ENCODE measurements at places on chromosomes 1 and 21.

- H3K36me3 ChIP-seq = peaks cover 8% of the 10 kb centered on the region
- no peak overlapping the region for H3K27ac ChIP-seq
- peaks cover 18% of the 10 kb centered on the region for H3K4me1 ChIP-seq
- H3K4me3 ChIP-seq = no peak overlapping the region
- peak; percentile 45 for DNase-seq
- peaks cover 4% of the 10 kb centered on the region for H3K27me3 ChIP-seq
Observed at GRCh38 chr21:31537872-31538576, 121.5 kb upstream of the SOD1 start.

- no peak overlapping the region for H3K4me3 ChIP-seq
- no peak for DNase-seq
- H3K27ac ChIP-seq = no peak overlapping the region
- no peaks in the 10 kb centered on the region for H3K4me1 ChIP-seq
- peaks cover 11% of the 10 kb centered on the region for H3K36me3 ChIP-seq
Observed at GRCh38 chr1:4128616-4129015, 228.5 kb upstream of the C1orf174 start.

- H3K27me3 ChIP-seq = peaks cover 3% of the 10 kb centered on the region
- H3K4me3 ChIP-seq = no peak overlapping the region
Observed at GRCh38 chr1:30523055-30524020, 200.0 kb downstream of the MATN1 start.

GRCh38 chr1:44377925-44378784 is 23.1 kb upstream of the ERI3 start:
- peak; percentile 72 for DNase-seq
- H3K4me1 ChIP-seq = peaks cover 9% of the 10 kb centered on the region
- no peak overlapping the region for H3K4me3 ChIP-seq
- peaks cover 4% of the 10 kb centered on the region for H3K36me3 ChIP-seq

DNA sequence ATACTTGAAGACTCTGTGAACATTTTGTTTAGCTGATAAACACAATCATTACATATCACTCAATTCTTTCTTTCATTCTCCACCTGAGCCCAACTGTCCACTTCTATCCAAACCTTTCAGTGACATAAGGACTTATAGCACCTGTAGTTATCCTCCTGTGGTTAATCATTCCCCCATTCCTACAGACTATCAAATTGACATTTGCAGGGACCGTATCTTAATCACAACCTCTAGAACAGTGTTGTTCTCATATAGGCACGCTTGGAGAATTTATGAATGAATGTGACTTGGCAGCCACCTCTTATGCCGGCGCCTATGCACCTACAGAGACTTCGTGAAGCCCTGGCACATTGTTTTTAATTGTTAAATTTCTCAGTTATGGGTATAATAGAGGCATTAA is 83.9 kb upstream of the CXADR start:
- H3K27me3 ChIP-seq = no peaks in the 10 kb centered on the region
- no peak overlapping the region for H3K4me3 ChIP-seq
- H3K4me1 ChIP-seq = no peaks in the 10 kb centered on the region
- no peak overlapping the region for H3K27ac ChIP-seq
- no peak for DNase-seq
- H3K36me3 ChIP-seq = no peaks in the 10 kb centered on the region

DNA sequence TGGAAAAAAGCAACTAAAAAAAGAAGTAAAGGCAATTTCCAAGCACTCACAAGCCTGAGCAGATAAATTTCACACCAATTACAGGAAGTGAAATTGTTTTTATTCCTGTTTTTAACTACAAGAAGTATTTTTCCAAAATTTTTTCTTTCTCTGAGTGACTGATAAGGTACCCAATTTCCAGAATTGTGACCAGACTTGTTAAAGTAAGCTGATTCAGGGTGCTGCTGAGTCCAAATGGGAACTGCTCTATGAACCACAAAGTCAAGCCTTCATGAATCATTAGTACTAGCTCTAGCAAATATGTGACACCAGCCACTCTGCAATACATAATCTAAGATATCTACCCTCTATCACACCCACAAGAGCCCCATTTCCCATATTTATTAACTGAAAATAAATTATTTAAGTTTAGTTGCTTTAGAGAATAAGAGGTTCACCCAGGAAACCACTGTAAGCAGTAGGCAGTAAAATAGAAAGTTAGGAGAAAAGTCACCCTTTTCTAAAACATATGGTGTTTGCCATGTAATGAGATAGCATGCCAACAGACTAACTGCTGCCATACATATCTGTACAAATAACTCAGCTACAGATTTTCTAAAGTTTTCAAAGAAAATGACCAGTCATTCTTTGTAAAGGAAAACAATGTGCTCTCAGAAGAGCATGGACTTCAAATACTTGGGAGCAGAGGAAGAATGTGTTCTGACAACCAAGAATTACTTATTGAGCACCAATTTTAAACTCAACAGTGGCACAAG is 43.1 kb upstream of the TNFSF18 start:
- peaks cover 5% of the 10 kb centered on the region for H3K27me3 ChIP-seq
- no peak overlapping the region for H3K27ac ChIP-seq
- H3K4me3 ChIP-seq = no peak overlapping the region
- H3K4me1 ChIP-seq = no peaks in the 10 kb centered on the region
- DNase-seq = no peak

DNA sequence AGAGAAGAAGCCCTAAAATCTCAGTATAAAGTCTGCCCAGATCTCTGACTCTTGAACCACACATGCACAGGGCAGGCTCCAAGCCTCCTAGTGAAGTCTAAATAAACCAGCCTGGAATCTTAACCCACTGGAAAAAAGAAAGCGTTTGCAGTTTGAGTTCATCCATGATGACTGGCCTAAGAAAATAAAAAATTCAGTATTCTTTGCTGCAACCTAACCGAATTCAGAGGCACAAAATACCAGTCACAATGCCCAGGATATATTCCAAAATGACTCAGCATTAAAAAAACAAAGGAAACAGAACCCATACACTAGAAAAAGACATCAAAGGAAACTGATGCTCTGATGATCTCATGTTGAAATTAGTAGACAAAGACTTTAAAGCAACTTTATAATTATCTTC is 269.2 kb downstream of the SDCCAG8 start:
- no peak for DNase-seq
- peaks cover 3% of the 10 kb centered on the region for H3K36me3 ChIP-seq
- H3K27ac ChIP-seq = peak overlapping the region; percentile 16
- H3K27me3 ChIP-seq = peaks cover 4% of the 10 kb centered on the region
- H3K4me3 ChIP-seq = no peak overlapping the region
- peaks cover 17% of the 10 kb centered on the region for H3K4me1 ChIP-seq

GRCh38 chr1:62774971-62775595 is 8.8 kb upstream of the ATG4C start:
- H3K4me1 ChIP-seq = no peaks in the 10 kb centered on the region
- H3K4me3 ChIP-seq = no peak overlapping the region
- DNase-seq = no peak
- no peak overlapping the region for H3K27ac ChIP-seq

- peaks cover 3% of the 10 kb centered on the region for H3K27me3 ChIP-seq
- H3K36me3 ChIP-seq = peaks cover 3% of the 10 kb centered on the region
- peak overlapping the region; percentile 83 for H3K27ac ChIP-seq
- H3K4me1 ChIP-seq = peaks cover 23% of the 10 kb centered on the region
- DNase-seq = peak; percentile 46
Observed at GRCh38 chr1:51535006-51535592, 16.0 kb upstream of the EPS15 start.

DNA sequence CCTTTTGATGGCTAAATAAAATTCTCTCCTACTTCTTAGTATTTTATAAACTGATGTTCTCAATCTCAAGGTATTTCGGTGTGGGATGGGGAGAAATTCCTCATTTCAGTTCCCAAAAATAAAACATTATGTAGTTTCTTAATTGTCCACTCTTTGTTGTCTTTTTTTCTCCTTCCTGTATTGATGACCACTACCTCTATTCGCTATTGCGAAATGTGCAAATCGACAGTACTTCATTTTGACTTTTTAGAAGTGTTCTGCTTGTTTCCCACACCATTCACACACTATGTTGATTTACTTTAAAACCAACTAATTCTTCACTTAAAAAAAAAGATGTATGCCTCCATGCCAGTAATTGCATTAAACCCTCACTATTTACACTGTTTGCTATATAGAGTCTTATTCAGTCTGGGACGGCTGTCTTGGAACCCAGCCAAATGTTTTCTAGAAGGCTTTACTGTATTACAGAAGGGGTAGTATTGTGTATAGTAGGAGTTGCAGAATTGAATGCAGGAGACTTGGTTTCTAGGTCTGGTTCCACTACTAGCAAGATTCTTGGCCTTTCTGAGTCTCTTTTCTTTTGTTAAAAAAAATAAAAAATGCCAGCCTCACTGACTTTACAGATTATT is 5.6 kb downstream of the RNF2 start:
- no peak for DNase-seq
- peaks cover 9% of the 10 kb centered on the region for H3K36me3 ChIP-seq
- peaks cover 44% of the 10 kb centered on the region for H3K4me1 ChIP-seq
- H3K27ac ChIP-seq = no peak overlapping the region

DNA sequence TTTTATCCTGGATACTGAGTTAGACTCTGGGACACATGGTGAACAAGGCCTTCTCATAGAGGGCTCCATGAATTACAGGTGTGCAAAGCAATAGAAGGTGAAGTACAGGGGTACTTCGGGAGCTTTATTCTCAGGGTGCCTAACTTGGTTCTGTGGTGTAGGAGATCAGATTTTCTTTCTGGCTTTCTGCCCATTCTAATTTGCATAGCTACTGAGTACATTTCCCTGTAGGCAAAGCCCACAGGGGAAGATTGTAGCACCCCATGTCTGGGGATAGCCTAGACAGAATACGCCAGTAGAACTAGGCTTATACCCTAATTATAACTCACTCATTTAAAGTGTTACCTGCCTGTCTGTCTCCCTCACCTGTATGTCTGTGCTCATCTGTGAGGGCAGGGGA is 49.7 kb downstream of the PGM1 start:
- H3K36me3 ChIP-seq = no peaks in the 10 kb centered on the region
- no peak for DNase-seq
- peaks cover 5% of the 10 kb centered on the region for H3K4me1 ChIP-seq
- H3K27me3 ChIP-seq = peaks cover 2% of the 10 kb centered on the region
- H3K27ac ChIP-seq = no peak overlapping the region
- H3K4me3 ChIP-seq = no peak overlapping the region

DNA sequence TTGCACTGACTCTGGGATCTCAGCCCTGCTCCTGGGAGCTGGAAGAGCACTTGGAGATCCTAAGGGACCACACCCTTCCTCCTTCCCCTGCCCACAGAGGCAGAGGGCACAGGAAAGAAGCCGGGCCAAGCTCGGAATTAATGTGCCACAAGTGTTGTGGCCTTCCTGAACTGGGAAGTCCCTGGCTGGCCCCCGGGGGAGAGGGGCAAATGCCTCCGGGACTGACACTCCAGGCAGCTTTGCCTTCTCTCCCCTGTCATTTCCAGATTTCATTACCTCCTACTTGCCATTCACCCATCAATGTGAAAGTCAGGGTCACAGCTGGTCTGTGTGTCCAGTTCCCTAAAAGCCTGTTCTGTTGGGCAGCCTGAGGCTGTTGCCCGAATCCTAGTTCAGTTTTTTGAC is 21.7 kb downstream of the SESN2 start:
- H3K27me3 ChIP-seq = no peaks in the 10 kb centered on the region
- H3K27ac ChIP-seq = no peak overlapping the region
- peaks cover 41% of the 10 kb centered on the region for H3K36me3 ChIP-seq
- H3K4me1 ChIP-seq = peaks cover 5% of the 10 kb centered on the region
- no peak overlapping the region for H3K4me3 ChIP-seq

DNA sequence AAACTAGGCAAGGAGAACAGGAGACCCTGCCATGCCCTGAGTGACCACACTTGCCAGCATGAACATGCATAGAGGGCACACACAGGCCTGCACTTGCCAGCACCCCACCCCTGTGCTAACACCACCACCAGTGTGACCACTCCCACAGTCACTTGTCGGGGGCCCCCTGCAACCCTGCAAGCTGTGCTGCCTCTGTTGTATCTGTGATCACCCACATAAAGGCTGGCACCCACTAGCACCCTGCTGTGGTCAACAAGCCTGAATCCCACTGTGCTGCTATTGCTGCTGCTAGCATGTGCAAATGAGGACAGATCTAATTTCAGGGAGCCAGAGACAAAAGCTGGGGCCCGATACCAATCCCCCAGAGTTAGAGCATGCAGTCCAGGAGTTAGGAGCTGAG is 217.7 kb downstream of the GIPC2 start:
- H3K4me1 ChIP-seq = no peaks in the 10 kb centered on the region
- H3K27me3 ChIP-seq = no peaks in the 10 kb centered on the region
- H3K27ac ChIP-seq = no peak overlapping the region
- DNase-seq = no peak
- no peak overlapping the region for H3K4me3 ChIP-seq
- H3K36me3 ChIP-seq = no peaks in the 10 kb centered on the region

DNA sequence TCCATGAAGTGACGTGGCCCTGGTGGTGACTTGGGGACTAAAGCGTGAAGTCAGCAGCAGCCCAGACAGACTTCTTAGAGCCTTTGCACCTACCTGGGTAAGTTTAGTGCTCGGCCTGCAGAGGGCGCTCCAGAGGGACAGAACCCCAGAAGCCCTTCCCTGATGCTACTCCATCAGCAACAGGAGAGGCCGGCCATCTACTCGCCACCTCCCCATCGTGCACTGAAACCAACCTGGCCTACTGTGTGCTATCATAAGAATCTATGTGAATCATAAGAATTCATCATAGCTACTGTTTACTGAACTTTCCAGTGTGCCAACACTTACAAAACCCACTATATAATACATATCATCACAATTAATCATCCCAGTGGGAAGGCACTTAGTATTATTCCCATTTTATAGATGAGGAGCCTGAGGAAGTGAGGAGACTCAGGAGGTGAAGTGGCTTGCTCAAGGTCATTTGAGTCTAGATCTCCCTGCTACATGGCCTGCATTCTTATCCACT is 7.9 kb upstream of the EDN2 start:
- H3K27ac ChIP-seq = no peak overlapping the region
- DNase-seq = peak; percentile 67
- peaks cover 2% of the 10 kb centered on the region for H3K4me1 ChIP-seq
- peaks cover 17% of the 10 kb centered on the region for H3K27me3 ChIP-seq
- H3K36me3 ChIP-seq = peaks cover 4% of the 10 kb centered on the region

DNA sequence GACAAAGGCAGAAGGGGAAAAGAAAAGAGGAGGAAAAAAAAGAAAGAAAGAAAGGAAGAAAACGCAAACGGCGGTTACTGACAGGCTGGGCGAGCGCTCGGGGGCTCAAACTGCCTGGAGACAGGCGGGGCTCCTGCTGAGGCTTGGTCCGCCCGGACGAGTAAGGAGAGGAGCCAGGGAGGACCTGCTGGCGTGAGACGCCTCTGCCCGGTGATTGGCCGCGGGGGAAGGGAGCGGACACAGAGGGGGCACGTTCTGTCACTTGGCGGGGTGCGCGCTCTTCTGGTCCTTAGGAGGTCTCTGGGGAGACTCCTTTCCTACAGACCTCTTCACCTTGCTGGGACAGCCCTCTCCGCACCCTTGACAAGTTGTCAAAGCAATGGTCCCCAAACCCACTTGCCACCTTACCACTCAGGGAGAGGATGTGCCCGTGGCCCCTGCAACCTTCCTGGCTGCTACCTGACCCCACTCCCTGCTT is 791 bp upstream of the PIK3R3 start:
- H3K4me1 ChIP-seq = peaks cover 18% of the 10 kb centered on the region
- DNase-seq = no peak
- H3K27me3 ChIP-seq = peaks cover 14% of the 10 kb centered on the region
- H3K36me3 ChIP-seq = peaks cover 5% of the 10 kb centered on the region
- H3K27ac ChIP-seq = peak overlapping the region; percentile 100

Data from endothelial cell (in vitro differentiated cells).